Activated naive CD8-positive, alpha-beta T cell treated with anti-CD3 and anti-CD28 coated beads, Interleukin-2, amount 10 ng/mL, durations not matched to agents 7 days and 5 days (primary cell): ENCODE measurements at places on chromosomes 11 and 22. TPM values are rescaled to one million over a fixed set of nuclear protein-coding genes. Genes with fewer than 3 reads are reported as not detected.

DNA sequence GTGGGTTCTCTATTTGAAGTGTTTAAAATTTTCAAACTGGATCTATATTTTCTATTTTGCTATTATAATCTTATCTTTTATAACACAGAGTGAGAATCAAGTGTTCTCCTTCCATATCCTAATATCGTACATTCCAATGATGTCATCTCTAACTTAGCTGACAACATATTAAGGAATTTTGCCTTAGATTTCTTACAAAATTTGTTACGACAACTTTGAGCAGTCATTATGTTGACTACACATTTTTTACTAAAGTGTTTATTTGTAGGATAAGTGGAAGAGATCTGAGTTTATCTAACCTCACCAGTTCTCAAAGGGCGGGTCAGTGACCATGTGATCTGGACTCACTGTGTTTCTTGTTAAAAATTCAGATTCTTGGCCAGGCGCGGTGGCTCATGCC is 12.7 kb downstream of the BTG4 start:
- no peak for DNase-seq

DNA sequence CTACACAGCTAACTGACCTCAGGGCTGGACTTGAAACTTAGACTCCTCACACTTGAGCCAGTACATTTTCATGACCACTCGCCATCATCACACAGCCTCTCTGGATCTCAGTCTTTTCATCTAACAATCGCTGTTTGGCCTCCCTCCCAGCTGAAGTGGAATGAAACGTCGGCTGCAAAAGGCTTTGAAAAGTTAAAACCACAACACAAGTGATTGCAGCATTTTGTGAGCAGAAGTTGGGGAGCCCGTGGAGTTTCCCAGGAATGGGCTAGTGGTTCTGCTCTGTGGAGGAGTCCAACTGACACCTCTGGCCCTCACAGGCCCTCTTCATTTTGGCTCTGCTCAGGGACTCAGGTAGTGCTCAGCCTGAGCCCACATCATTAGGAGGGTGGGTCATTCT is 35.9 kb upstream of the TRIM29 start:
- no peak for DNase-seq

GRCh38 chr11:9753021-9753420 is 89.1 kb downstream of the SWAP70 start:
- DNase-seq, result no peak

DNA sequence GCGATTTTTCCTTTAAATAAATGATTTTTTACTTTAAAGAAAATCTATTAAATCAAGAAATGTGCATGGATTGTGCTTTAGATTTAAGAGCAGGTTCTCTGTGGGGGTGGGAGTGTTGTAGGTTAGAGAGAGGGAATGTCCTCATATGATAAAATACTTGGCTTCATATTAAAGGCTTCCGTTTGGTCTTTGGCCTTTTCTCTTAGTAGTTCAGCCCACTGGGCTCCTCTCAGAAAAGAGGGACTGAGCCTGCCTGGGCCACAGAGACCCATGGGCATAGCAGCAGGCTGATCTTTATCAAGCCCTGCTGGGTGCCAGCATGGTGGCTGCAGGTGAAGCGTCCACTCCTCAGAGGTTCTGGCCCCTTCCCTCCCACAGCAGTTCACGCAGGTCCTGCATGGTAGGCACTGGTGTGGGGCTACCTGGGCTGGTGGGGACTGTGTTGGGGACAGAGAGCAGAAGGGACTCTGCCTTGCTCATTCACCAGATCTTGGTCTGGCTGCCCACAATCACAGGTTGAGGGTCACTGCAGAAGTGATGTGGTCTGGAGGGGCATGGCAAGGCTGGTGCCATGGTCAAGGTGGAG is 4.3 kb downstream of the PANX1 start:
- no peak for DNase-seq

- DNase-seq, result no peak
Observed at GRCh38 chr11:30652801-30653200, 66.6 kb upstream of the MPPED2 start.

GRCh38 chr11:128511712-128512111 is 75.6 kb downstream of the ETS1 start:
- DNase-seq, result no peak

GRCh38 chr11:20873054-20873453 is 203.7 kb downstream of the NELL1 start:
- DNase-seq, result no peak

GRCh38 chr11:96267001-96267495 is 75.9 kb downstream of the MAML2 start:
- DNase-seq, result no peak

- no peak for DNase-seq
Observed at GRCh38 chr11:12051287-12051662, 42.8 kb upstream of the DKK3 start.

DNA sequence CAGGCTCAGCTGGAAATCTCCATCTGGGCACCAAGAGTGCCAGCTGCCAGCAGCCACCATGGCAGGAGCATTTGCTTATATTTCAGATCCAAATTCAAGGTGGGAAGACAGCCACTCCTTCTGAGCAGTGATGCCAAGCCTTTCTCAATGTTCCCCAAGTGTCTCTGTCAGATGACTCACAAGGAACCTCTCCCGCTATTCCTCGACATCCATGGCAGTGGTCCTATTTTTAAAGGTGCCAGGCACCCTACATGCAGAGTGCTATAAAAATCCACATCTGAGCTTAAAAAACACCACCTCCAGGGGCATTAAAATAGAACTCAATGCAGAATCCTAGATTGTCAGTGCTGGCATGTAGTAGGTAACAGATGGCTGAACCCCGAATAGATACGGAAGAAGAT is 112.1 kb downstream of the SLC1A2 start:
- no peak for DNase-seq

GRCh38 chr11:116931206-116931953 is 94.0 kb upstream of the APOA1 start:
- no peak for DNase-seq

GRCh38 chr11:132123854-132124835 is 753.7 kb downstream of the NTM start:
- DNase-seq, result no peak

GRCh38 chr11:115092516-115092915 is 411.7 kb downstream of the CADM1 start:
- DNase-seq, result no peak

GRCh38 chr11:94558468-94558867 is 8.7 kb upstream of the PIWIL4 start:
- DNase-seq, result no peak

DNA sequence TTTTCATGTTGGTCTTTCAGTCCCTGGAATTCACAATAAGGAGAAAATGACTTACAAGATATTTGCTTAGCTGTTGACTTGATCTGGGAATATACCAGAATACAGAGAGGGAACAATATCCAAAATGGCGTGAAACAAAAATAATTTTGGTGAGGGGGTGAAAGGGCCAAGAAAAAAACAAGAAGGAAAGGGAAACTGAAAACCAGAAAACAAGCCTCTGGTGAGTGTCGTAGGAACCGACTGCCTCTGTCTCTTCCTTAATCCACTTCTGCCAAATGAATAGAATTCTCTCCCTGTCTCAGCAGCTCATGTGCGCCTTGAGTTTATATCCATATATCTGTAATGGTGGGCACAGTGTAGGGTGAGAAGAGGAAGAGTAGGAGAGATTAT is 367.6 kb downstream of the ETS1 start:
- no peak for DNase-seq

Gene OR52A1
- not detected for total RNA-seq

Gene PHF21B
- total RNA-seq, result not detected

Gene RTL10
- total RNA-seq, result 18.4 TPM

Gene OR8D1
- total RNA-seq, result not detected

Gene C11orf16
- total RNA-seq, result not detected

Gene C11orf65
- 0.57 TPM for total RNA-seq

Gene RFPL1
- total RNA-seq, result not detected
